ENCODE measurements at places on chromosomes 5 and 9.
A peak's percentile ranks its signal among the peaks of the same experiment; 100 is the strongest.

- no peak for DNase-seq
These were observed 81.2 kb downstream of the RAB24 start for GRCh38 chr5:177222269-177222668.

DNA sequence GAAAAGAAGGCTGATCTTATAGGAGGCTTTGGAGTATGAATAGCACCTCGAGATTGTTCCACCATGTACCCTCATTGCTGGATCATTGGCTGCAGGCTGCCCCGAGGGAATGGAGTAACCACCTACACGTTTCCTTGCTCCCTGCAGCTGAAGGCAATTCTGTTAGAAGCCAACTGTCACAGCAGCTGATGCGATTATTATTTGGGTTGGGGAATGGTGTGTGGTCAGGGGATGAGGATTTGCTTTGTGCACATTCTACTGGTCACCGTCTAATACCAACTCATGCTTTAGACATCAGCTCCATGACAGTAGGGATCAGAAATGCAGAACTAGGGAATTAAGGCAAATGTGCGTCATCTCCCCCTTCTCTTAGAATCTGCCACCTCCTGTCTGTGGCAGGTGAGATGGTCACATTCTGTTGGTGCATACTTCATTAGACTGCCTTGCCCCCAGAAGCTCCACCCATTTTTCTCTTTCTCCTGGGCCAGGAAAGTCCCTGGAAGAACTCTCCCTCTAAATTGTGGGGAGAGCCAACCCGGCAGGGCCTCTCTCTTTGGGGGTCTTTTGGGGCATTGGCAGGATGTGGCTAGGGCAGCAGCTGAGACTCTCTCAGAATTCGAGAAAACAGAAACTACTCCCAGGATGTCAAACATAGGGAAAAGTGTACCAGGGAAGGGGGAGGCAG, 32.8 kb downstream of the NEUROG1 start:
- no peak for DNase-seq

- peak; percentile 47 for DNase-seq
These were observed 65.9 kb upstream of the PLPP1 start for GRCh38 chr5:55600497-55601203.

- DNase-seq: no peak
These were observed 105.9 kb upstream of the CDKN2B start for GRCh38 chr9:22114956-22115355.

DNA sequence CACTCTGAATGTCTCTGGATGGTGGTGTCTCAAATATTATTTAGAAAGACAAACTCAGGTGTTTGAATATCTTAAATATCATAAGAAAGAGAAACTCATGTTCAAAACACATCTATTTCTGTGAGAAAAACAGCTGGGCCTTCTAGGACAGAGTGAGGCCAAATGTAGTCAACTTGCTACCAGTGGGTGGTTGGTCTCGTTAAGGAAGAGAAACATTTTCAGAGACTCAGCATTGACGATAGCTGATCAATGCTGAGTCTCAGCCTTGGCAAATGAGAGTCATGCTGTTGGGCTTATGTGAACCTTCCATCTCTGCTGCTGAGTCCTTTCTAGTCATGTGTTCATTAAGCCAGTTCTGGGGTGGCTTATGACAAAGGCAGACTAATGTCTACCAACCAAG, 418.0 kb downstream of the CETN3 start:
- no peak for DNase-seq

DNA sequence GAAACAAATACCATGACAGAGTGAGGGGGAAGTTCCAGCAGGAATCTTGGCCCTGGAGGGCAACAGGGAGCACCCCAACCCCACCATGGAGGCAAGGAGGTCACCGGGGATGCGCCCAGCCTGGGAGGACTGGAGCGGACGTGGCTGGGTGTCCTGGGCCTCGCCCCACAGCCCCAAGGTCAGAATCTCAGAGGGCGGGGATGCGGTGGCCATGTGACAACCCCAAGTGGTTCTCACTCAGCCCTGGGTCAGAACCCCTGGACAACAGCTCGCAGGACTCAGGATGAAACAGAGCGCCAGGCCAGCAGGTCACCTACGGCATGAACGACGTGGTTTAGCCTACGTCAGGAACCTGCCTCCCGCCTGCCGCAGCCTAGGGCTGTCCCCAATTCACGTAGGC, 64.0 kb upstream of the ZNF354A start:
- DNase-seq: no peak

DNA sequence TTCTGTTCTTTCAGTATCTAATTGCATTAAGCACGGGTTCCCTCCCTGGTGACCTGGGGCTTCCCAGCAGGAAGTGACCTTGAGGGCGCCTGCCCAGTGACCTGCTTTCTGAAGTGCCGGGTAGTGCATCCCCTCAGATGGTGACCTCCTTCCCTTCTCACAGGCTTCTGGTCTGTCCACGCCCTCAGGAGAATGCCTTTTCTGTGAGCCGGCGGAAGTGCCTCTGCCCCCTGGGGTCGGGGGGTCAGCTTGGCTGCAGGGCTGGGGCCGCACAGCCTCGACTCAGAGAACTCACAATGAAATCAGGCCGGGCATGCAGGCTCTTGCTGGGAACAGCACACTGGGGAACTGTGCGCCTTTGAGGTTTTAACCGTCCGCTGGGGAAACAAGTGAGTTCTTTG, 124.5 kb upstream of the PHYKPL start:
- peak; percentile 95 for DNase-seq

DNA sequence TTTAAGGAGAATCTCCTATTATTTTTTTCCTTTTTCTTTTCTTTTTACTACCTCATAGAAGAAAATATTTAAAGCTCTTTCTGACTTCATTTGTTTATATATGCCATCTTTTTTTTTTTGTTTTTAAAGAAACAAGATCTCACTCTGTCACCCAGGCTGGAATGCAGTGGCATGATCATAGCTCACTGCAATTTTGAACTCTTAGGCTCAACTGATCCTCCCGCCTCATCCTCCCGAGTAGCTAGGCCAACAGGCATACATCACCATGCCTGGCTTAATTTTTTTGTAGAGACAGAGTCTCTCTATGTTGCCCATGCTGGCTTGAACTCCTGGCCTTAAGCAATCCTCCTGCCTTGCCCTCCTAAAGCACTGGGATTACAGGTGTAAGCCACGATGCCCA, 59.5 kb downstream of the LNPEP start:
- DNase-seq: no peak

DNA sequence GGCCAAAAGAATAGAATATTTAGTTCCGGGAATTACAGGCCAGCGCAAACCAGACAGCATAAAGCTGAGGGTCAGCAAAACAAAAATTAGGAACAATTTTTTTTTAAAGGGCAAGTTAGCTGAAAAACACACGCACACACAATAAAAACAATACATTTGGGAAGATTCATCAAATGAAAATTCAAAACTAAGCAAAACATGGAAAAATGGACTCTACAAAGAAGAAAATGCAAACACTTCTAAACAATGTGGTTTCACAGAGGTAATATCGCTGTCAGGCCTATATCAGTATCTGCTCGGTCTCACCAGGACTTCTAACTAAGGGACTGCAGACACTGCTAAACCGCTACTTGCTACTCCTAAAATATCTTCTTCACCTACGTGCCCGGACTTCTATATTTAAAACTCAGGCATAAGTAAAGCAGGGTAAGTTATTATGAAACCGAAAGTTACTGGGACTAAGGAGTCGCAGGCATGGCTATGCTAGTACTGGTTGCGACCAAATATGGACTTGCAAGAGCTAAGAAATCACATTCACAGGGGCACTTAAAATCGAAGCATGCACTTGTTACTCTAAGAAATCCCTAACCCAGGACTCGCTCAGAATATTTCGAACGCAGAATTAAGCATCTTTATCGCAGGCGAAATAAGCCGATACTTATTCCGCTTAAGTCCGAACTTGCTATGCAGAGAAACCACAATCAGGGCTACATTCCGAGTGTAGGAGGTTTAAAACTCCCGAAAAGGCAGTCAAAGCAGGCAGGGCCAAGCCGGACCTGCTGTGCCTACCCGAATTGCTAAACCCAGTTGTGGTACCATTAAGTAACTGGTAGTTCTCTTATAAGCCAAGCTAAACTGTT, 2.3 kb downstream of the ANXA2R start:
- no peak for DNase-seq

GRCh38 chr5:10839118-10839517, 78.1 kb upstream of the DAP start:
- no peak for DNase-seq

DNA sequence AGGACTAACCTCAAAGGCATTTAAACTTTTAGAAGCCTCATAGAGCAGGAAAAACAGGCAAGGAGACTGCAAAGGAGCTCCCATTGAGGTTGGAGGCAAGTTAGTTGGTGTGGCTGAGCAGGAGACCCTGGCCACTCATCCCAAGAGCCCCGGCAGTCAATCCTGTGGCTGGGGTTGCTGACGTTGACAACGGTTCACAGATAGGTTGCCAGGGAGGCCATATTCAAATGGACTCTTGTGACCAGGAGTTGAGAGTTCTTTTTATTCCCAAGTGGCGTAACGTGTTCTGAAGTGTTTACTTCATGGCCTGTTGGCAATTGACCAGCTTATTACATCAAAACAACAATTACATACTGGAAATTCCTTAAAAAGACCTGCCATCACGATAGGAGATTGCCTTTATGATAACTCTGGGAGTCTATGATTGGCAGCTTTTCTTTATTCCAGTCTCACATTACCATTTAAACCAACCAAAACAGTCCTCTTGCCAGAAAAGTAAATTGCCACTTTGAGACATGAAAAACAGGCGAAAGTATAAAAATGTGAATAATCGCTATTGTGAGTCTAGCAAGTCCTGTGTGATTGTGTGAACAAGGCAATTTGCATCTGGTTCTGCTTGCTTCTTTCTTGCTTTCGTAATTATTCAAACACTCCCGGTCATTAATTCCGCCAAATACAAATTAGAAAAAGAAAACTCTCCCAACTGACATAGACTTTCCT, 394.9 kb downstream of the MED10 start:
- DNase-seq: no peak

All from ELF-1 (cell line).